ENCODE measurements at places on chromosomes 4 and X. TPM values are rescaled to one million over a fixed set of nuclear protein-coding genes. Genes with fewer than 3 reads are reported as not detected.

- H3K36me3 ChIP-seq: no peaks in the 10 kb centered on the region
- no peaks in the 10 kb centered on the region for H3K4me1 ChIP-seq
Observed at GRCh38 chrX:36978886-36979285, 29.3 kb upstream of the FAM47C start.

DNA sequence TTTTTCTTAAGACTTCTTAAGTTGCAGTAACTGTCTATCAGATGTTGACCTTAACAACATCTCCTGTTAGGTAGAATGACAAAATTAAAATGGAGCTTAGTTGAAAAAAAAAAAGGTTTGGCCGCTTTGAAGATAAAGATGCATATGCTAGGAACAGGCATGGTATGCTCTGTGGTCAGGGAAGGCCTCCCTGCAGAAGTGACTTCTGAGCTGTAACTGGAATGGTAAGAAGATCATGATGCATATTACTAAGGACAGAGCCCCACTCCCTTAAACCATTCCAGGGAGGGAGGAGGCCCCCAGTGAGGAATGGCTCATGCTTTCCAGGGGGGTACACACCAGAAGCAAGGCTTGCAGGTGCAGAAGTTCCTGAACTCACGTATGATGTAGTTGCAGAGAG, 43.7 kb downstream of the PDLIM5 start:
- H3K27ac ChIP-seq: no peak overlapping the region
- DNase-seq: no peak
- no peak overlapping the region for H3K4me3 ChIP-seq
- H3K27me3 ChIP-seq: no peaks in the 10 kb centered on the region

- no peaks in the 10 kb centered on the region for H3K36me3 ChIP-seq
- H3K4me1 ChIP-seq: no peaks in the 10 kb centered on the region
- no peak overlapping the region for H3K27ac ChIP-seq
Observed at GRCh38 chr4:174451718-174452296, 70.5 kb downstream of the HPGD start.

GRCh38 chr4:170581322-170581721, 491.6 kb upstream of the AADAT start:
- H3K27ac ChIP-seq: no peak overlapping the region
- DNase-seq: no peak
- H3K4me1 ChIP-seq: no peaks in the 10 kb centered on the region
- no peaks in the 10 kb centered on the region for H3K27me3 ChIP-seq
- H3K4me3 ChIP-seq: no peak overlapping the region
- H3K36me3 ChIP-seq: no peaks in the 10 kb centered on the region

DNA sequence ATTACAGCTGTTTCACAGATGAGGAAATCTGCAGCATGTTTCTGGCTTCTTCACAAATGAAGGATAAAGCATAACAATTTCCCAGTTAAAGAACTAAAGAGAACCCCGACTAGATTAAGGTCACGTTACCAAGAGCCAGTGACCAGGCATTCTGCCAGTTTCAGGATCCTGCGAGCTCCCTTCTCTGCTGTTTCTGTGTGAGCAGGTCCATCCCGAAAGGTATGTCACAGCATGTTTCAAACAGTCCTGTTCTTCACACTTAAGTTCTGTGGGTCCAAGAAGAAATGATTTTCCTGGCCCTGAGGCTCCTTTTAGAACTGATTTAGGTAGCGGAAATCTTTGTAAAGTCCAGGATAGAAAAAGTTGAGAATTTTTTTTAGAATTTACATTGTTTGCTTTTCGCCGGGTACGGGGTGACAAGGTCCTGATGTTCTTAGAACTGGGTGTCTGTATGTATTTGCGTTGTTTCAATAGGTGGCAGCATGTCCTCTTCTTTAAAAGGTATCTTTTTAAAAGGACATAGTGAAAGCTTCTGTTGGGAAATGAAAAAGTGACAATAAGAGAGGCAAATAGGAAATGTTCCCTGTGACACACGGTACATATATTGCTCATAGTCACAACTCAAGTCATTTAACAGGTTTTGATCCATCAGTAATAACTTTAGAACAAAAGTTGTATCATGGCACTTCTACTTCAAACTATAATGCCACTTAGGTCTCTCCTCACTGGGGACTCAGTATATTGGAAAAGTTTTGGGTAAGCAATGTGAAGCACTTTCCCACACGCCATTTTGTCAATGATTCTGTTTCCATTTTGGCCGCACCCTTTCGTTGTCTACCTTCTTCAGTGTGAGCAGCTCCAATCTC, 18.4 kb downstream of the IL21 start:
- no peaks in the 10 kb centered on the region for H3K36me3 ChIP-seq
- peak overlapping the region; percentile 22 for H3K4me3 ChIP-seq
- DNase-seq: peak; percentile 67
- H3K27ac ChIP-seq: no peak overlapping the region
- H3K27me3 ChIP-seq: no peaks in the 10 kb centered on the region

CXCR3 gene
- not detected for total RNA-seq

PAQR3 gene
- total RNA-seq: 20.7 TPM

Data from GM23248 (cell line).